ENCODE measurements at places on chromosomes 12 and 14.

DNA sequence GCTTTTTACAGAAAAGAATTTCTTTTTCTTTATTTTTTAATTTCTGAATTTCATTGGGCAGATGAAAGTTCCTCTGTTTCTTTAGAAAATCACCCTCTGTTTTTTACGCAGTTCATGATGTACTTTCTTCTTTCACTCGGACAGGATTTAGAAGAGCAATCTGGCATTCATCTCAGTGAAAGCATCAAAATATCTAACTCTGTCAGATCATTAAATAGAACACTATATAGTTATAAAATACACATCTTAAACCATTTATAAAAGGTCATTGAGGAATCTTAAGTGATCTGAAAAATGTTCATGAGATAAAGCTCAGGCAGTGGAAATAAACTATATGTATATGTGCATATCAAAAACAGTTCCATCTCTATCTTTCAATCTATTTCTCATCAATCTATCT lies 3.9 kb downstream of the IFNG-AS1 start:
- no peak for DNase-seq

DNA sequence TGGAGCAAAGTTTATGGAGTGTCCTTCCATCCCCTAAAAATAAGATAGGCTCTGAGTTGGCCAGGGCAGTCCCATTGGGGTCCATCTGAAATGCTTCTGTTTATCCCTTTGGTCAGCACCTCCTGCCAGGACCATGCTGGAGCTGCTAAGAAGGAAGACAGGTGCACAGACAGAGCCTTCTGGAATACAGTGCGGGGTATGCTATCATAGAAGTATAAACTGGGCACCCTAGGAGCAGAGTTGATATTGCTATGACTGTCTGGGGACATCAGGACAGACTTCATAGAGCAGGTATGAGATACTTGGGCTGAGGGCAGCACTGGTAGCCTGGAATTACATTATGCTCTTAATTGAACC lies 170.4 kb upstream of the HIF1A start:
- DNase-seq: no peak

DNA sequence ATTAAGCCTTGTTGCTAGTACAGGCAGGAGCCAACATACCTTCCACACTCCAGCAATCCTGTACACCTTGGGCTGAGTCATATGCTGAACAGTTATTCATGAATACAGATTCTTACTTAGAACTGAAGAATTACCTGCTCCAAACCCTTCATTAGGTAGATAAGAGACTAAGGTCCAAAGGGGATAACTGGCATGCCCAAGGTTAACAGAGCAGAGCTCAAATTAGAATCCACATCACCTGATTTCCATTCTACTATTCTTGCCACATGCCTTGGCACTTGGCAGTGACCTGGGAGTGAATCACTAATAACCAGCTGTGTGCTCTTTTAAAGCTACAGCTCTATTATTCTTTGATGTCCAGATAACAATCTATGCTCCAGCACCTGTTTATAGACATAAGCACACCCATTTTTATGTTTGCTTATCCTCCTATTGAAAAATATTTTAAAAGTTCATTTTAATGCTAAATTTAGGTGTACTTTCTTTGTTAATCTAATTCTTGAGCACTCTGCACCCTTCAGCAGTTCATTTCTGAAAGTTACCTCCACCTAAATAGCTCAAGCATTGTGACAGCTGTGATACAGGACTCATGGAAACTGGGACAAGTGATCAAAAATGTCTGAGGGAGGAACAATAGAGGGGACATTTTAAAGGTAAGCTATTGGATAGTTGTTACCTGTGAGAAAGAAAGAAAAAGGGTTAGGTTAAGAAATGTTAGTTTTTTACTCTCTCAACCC lies 19.4 kb downstream of the LPCAT3 start:
- no peak for DNase-seq

GRCh38 chr14:95225251-95225887 lies 68.0 kb upstream of the DICER1 start:
- no peak for DNase-seq

DNA sequence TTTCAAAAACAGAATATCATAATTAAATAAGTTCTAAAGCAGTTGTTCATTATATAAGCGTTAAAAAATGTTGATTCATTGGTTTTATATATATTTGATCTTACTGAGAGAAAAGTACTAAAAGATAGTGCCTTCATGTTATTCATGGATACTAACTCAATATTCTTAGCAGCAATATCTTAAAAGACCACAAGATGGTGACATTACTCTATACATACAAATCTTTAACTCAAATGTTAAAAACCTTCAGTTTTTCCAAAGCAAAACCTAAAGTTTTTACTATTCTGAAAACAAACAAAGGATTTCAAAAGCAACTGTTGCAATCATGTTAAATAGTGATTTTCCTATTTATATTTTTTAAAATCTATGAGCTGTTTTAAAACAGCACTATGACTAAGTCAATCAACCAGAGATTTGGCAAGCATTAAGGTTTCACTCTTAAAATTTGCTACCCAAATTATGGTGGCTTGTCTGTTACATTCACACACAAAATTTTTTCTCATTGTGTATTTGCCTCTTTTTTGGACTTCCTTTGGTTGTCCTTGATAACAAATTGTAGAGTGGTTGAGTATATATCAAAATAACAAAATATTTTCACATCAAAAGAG lies 50.1 kb upstream of the RERGL start:
- DNase-seq: no peak

- no peak for DNase-seq
Measured at GRCh38 chr14:96631621-96632362, 129.6 kb downstream of the PAPOLA start.

- no peak for DNase-seq
Measured at GRCh38 chr12:11499806-11500187, 104.4 kb upstream of the PRB2 start.

DNA sequence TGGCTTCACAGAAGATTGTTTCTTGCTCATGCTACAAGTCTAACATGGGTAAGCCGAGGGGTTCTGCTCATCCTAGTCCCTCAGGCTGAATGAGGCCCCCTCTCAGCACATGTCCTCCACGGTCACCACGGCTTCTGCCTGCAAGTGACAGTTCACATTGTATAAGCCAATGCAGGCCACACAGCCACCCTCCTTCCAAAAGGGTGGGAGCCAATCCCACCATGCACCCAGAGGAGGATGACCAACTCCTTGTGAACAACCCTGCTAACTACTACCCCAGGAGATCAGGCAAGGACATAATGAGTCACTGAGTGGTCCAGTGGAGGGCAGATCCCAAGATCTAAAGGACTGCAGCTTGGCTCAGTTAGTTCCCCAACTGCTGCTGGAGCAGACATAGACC lies 6.1 kb downstream of the SPRING1 start:
- DNase-seq: no peak

GRCh38 chr12:18446061-18446644 lies 184.8 kb downstream of the PIK3C2G start:
- no peak for DNase-seq

- peak; percentile 48 for DNase-seq
Measured at GRCh38 chr12:109952160-109952858, 43.9 kb downstream of the GIT2 start.

DNA sequence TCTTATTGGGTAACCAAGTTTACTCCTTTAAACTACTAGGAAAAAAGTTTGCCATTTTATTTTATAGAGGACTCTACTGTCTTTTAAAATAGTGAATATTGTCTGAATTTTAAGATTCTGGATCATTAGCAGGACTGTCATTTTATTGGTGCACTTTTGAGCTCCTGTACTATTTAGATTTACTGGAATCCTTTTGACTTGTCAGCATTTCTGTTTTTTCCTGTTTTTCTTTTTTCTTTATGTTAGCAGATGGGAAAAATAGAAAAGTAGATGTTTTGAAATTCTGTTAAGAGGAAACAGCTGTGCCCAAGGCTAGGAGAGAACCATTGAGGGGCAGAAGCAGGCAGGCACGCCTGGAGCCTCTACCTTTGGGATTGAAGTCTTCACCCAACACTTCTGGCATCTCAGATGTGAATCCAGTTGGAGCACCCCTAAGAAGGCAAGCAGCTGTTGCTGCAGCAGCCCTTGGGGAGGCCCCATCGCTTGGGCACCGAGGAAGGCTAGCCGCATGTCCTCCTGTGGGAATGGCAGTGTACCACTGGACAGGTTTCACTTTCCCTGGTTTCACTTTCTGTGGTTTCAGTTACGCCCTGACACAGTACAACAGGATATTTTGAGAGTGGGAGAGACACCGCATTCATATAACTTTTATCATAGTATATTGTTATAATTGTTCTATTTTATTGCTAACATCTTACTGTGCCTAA lies 11.5 kb downstream of the RIMKLB start:
- no peak for DNase-seq

DNA sequence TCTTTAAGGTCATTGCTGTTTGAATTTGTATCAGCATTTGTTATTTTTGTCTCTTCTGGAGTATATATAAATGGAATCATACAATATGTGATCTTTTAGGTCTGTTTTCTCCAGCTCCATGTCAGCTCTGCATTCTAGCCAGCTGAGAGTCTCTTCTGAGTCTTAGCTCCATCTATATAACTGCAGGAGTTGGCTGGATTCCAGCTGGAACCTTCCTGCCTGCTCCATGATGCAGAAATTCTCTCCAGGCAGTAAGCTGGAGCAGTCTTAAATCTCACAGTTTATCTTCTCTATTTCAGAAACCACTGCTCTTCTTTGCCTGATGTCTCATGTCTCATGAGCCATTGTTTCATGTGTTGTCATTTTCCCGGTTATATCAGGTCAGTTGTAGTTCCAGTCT lies 827.6 kb downstream of the NRXN3 start:
- DNase-seq: no peak

GRCh38 chr12:77253321-77253720 lies 188.0 kb upstream of the E2F7 start:
- DNase-seq: no peak

DNA sequence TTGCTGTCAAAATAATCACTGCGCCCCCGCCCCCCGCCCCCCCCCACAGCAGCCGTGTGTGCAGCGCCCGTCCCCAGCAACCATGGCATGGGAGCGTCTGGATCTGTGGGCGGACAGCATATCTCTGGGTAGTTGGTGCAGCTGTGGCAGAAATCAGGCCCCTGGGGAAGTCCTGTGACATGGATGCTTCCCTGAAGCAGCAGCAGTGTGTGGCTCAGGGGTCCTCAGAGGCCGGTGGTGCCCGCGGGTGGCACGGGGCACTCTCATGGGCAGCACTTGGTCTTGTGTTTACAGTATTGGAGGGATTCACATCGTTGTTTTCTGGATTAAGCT lies 19.2 kb downstream of the XRCC3 start:
- DNase-seq: no peak

- no peak for DNase-seq
Measured at GRCh38 chr12:14399871-14400270, 34.4 kb downstream of the ATF7IP start.

DNA sequence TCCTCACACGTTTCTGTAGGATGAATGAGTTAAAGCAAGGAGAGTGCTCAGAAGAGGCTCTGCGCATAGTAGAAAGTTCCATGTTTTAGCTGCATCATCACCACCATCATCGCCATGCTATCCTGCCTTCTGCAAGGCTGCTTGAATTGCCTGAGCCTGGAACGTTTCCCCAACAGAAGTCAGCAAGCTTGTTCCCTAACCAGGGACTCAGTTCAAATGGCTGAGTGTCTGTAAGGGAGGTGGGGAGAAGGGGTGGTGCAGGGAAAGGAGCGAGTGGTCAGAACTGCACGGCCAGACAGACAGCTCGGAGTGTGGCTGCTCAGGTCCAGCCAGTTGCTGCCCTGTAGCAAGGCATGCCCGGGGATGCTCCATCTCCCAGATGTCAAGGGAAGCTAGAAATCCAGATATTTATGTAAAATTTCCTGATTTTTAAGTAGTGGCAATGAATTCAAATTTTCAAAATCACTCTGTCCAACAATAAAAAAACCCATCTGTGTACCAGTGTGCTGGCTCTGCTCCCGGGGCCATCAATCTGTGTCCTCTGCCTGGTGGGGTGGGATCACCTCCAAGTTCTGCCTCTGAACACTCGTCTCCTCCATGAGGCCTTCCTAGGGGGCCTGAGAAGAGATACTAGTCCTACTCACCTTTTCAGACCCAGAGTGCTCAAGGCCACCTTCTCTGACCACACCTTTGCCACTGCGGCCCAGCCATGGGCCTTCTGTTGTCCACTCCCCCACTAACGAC lies 162.7 kb downstream of the FOXN3 start:
- DNase-seq: no peak

DNA sequence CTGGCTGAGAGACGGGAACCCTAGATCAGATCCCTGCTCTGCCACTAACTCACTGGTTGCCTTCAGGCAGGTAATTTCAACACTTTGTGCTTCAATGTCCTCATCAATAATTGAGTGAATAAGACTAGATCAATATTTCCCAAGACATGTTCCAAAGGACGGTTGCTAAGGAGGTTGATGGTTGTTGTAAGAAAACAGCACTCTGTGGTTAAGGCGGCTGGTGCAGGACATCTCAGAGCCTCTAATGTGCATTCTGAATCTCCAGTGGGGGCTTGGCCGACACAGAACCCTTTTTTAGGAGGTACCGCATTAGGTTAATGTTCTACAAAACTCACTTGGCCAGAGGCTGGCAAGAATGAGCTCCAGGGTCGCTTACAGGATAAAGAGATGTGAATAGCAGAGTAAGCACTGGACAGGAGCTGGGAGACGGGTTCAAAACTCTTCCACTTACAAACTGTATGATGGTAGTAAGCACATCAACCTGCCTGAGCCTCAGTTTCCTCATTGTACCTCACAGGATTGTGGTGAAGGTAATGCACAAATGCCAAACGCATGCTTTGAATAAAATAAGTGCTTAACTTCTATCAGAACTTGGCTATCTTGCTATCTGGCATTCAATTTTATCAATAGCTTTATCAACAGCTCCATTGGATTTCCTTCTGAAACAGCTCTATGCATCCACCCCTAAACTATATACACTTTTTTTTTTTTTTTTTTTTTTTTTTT lies 136.9 kb upstream of the PARP11 start:
- DNase-seq: no peak

DNA sequence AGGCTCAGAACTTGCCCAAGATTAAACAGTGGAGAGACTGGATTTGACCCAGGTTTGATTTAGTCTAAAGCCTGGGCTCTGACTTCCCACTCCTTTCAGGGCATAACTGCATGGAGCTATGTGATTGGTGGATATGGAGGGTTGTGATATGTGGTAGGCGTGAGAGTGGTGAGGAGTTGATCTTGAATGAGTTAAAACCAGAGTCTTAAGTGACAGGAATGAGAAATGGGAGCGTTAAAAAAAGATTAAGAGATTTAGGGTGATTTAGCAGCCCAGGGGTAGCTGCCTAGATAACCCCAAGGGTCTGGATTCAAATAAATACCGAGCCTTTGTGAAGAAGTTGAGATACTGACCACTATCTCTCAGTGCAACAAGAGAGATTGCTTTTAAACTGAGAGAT lies 8.4 kb downstream of the SYNDIG1L start:
- no peak for DNase-seq
